Stimulated activated CD8-positive, alpha-beta memory T cell treated with anti-CD3 and anti-CD28 coated beads, Interleukin-7, amount 100 ng/mL, for 4 hours (primary cell): ENCODE measurements at places on chromosomes 5 and 9.

- DNase-seq: no peak
Observed at GRCh38 chr5:168007286-168007685, 284.2 kb upstream of the WWC1 start.

DNA sequence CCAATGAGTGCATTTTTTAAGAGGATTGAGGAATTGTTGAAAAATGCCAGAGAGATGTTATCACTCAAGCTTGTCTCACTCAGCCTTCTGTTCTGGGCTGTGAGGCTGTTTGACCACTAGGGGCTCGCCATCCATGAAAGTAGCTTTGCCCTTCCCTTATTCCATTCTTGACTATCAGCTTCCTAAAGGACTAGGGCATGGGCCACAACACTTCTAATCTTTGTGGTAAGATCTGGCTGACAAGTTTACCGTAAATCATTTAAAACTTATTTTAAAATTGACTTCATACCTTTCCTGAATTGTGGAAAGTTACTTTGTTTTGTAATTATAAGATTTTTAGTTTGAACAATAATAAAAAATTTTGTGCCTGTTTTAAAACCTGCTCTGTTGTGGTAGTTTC, 49.5 kb downstream of the TJP2 start:
- no peak for DNase-seq

GRCh38 chr9:98381311-98382103, 126.1 kb upstream of the TBC1D2 start:
- no peak for DNase-seq

DNA sequence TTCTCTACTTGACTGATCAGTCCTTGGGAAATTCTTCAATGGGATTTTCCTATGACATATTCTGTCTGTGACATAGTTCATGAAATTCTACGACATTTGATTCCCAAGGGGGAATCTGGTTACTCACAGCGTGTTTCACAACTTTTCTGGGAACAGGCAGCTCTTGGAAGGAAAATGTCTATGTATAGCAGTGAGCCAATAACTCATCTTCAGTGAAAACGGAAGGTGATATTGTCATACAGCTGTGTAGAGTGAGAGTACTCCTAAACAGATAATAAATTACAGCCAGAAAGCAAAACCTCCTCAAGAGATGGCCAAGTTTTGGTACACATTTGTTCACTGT, 91.4 kb downstream of the C9orf152 start:
- no peak for DNase-seq

DNA sequence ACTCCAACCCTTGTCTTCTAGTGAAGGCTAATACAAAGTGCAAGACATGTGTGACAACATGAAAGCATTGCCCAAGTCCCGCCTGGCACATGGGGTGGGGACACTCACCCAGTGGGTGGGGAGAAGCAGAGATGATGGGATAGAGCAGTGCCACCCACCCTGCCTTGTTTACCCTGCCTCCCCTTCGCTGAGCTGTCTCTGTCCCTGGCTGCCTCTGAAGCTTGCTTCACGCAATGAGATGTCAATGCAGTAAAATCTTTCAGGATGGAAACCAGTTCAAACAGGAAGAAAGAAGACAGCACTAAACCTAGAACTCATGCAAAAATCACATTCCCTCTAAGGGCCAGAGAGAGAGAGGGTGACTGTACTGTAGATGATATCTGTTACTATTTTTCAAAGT, 148.0 kb downstream of the INSYN2B start:
- no peak for DNase-seq

DNA sequence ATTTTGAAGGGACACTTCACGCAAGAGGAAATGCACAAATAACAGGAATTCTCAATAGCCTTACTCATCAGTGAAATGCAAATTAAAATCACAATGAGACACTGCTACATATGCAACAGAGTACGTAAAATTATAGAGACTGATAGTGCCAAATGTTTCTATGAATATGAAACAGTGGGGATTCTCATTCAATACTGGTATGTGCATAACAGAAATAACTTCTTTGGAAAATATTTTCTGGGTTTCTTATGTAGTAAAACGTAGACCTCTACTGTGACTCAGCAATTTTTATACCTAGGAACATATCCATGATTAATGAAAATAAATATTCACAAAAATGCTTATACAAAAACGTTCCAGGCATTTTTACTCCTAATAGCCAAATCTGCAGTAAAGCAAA, 1625.2 kb downstream of the MAT2B start:
- DNase-seq: no peak

DNA sequence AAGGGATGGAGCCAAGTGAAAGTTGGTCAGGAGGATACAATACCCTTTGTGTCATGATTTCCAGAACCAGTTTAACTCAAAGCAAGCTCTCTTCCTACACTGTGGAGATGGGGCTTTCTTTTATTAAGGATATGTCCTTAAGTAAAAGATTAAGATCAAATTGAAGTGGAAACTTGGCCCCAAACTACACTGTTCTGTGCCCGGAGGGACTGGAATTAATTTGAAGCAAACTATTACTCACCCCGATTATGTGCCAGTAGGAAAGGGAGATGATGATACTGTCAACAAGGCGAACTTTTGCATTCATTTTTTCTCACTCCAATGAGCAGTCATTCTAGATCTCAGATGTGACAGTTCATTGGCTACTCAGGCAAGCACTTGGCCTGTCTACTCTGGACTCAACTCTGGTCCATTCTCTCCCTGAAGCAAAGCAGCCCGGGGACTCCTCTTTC, 186.7 kb downstream of the NTRK2 start:
- no peak for DNase-seq

DNA sequence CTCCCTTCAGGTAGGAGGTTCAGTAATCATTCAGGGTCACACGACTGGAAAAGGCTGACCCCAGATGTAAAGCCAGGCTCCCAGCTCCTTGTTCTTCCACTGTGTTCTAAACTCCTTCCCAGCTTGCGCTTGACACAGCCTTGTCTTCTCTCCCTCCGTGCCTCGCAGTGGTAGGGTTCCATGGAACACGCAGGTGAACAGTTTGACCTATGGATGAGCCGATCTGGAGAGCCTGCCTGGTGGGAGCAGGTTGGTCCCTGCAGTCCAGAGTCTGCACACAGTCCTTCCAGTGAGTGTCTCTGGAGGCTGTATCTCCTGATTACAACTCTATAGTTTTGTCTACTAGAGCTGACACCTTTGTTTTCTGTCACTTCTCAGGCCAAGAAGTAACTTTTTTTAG, 85.9 kb downstream of the IQGAP2 start:
- no peak for DNase-seq

DNA sequence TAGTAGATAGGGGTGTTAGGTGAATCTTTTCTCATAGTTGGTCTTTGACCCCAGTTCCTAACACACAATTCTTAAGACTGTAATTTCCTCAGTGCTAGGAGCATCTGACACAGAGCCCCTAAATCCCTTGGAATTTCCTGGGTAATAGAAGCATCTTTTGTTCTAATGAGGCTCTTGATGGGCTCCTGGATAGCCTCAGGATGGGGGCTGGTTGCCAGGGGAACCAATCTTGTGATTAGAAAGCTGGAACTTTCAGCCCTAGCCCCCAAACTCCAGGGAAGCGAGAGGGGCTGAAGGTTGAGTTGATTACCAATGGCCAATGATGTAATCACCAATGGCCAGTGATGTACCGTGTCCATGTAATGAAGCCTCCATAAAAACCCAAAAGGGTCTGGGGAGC, 44.5 kb downstream of the CCDC125 start:
- DNase-seq: no peak

DNA sequence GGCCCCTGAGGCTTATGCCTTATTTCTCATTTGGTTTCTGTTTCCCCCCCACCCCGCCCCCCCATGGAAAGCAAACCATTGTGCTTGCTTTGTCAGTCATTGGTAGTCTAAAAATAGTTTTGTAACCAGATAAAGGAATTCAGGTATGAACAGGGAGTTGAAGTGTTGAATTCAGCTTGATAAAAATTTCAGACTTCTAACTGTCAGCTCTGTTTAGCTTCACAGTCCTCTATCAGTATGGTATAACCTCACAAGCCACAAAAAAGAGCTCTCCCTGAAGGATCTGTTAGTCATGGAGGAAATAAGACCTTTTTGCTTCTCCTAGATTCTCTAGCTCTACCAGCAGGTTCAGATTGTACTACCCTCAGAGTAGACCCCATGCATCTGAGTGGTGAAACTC, 378.1 kb downstream of the TMEM38B start:
- DNase-seq: no peak

- DNase-seq: no peak
Observed at GRCh38 chr5:684751-685216, 8.4 kb downstream of the TPPP start.

DNA sequence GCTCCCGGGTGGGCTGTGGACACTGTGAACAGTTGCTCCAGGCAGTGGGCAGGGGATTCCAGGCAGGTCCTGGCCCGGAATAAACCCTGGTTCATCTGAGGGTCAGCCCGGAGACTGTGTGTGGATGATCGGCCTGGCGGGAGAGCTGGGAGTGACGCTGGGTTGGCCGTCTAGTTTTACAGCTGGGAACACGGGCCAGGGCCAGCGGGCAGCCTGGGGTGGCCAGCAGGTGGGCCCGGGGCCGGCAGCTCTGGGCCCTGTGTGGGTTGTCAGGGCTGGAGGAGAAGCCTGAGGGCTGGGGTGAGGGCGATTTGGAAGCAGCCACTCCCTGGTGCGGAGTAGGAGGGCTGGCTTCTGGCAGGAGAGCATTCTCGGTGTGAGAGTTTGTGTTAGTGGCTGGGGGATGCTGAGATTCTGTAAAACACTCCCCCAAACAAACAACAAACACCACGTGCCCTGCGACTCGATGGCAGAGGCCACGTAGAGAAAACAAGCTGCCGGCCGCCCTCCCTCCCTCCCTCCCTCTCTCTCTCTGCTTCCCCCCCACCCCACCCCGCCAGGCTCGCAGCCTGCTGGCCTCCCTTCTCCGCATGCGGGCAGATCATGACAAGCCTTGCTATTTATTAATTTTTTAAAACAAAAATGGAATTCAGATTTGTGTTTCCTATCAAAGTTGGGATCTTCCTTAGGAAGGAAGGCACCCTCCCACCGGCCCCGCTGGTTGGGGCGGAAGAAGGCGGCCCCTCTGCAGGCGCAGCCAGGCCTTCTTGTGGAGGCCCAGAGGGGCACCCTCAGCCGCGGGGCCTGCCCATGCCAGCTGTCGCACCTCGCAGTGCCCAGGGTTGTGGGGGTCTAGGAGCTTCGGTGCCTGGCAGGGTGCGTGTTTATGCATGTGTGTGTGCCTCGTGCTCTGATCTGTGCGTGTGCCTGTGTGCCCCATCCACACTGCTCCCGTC, 49.5 kb downstream of the RXRA start:
- no peak for DNase-seq

GRCh38 chr5:73126381-73126780, 6.0 kb downstream of the TMEM171 start:
- DNase-seq: no peak

DNA sequence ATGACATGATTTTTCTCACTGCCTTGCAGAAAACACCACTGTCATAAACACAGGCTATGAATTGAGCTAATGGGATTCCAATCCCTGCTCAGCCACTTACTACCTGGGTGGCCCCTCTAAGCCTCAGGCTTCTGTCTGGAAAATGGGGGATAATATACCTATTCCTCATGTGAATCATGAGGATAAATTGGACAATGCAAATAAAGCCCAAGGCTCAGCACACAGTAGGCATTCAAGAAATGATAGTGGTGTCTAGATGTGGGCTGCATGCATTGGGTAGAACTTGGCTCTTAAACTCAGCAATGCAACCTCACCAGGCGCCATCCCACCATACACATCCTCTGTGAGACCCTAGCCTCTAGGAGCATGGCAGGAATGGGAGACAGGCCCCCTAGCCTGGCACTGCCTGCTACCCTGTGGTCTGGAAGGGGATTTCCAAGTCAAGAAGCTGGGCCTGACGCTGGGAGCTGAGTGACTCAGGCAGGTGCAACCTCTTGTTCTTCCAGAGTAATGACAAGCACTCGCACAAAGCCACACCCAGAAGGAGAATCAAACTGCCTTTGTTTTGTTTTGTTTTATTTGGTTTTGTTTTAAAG, 2.3 kb upstream of the TNIP1 start:
- peak; percentile 51 for DNase-seq

- no peak for DNase-seq
Observed at GRCh38 chr5:151674626-151675610, 11.8 kb downstream of the SPARC start.

- DNase-seq: no peak
Observed at GRCh38 chr5:37490931-37491330, 111.8 kb downstream of the WDR70 start.

DNA sequence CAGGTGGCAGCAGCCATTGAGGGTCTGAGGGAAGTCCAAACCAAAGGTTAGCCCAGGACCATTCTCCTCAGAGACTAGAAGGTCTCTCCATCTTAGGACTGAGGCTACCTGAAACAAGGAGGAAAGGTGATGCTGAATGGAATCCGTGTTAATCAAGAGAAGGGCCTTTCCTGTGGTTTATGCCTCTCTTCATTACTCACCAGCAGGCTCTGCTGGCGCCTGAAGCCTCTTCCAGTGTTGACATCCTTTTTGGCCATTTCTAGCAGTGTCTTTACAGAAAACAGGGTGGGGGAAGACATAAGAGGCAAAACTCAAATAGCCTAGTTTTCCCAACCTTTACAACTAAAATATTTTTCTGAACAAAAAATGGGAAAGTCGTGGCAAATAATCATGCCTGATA, 98.0 kb downstream of the ENC1 start:
- no peak for DNase-seq

- DNase-seq: peak; percentile 16
Observed at GRCh38 chr9:20941174-20941690, 90.2 kb downstream of the HACD4 start.

DNA sequence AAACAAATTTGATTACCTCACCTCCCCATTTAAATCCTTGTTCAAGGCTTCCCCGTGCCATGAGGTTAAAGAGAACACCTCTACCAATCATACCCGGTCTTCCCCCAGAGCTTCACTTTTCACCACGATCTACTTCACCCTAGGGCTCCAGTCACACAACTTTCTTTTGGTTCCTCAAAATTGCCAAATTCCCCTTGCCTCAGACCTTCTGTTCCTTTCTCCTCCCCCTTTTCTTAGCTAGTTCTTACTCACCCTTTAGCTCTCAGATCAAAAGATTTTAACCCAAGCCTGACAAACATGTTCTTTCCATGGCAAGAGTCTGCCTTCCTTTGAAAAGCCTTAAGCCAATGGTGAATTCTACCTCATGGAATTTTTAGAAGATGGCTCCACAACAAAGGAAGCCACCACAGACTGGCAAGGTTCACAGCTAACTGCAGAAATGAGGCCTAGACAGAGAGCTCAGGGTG, 56.7 kb downstream of the MAPKAP1 start:
- no peak for DNase-seq

- no peak for DNase-seq
Observed at GRCh38 chr9:1738511-1739100, 276.5 kb upstream of the SMARCA2 start.

GRCh38 chr9:114662081-114662989, 4.7 kb upstream of the TEX53 start:
- DNase-seq: peak; percentile 28

- DNase-seq: no peak
Observed at GRCh38 chr9:18397076-18397475, 76.9 kb upstream of the ADAMTSL1 start.

DNA sequence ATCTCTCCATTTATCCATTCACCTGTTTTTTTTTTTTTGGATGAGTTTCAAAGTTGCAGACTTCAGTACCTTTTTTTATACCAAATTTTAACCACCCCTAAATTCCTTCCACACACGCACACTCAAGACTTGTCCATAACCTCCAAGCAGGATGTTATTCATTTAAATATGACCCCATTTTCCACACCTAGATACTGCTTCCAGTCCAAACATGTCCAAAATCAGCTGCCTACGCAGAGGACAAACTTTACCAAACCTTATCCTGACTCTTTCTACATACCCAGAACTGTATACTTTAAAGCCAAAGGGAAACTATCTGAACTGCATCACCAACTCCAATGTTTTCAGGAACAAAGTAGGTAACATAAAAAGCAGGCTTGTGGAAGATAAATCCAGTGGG, 36.0 kb upstream of the FYB1 start:
- no peak for DNase-seq
